Uterine smooth muscle cell (primary cell): ENCODE measurements at places on chromosomes 3 and 15. TPM values are rescaled to one million over a fixed set of nuclear protein-coding genes. Genes with fewer than 3 reads are reported as not detected.

IL5RA gene
- not detected in 2 replicates for total RNA-seq

ABI3BP gene
- 7.0 and 11.5 TPM in 2 replicates for total RNA-seq

CCDC13 gene
- total RNA-seq, result 0.33 and 0.62 TPM in 2 replicates

GJD2 gene
- not detected in 2 replicates for total RNA-seq

NIT2 gene
- 14.1 and 23.2 TPM in 2 replicates for total RNA-seq

PLA2G4E gene
- total RNA-seq, result not detected in 2 replicates

MCCC1 gene
- total RNA-seq, result 23.5 and 29.4 TPM in 2 replicates

KBTBD8 gene
- 3.2 and 4.0 TPM in 2 replicates for total RNA-seq

ZKSCAN7 gene
- total RNA-seq, result 5.5 and 7.4 TPM in 2 replicates

SERINC4 gene
- 0.11 TPM in 1 of 2 replicates, not detected in the other for total RNA-seq

SERPINI2 gene
- not detected in 2 replicates for total RNA-seq
